Suppressor macrophage (primary cell): ENCODE measurements at places on chromosomes 7 and 10.

GRCh38 chr10:97648562-97649404, 8.3 kb downstream of the PI4K2A start:
- DNase-seq, result peak; percentile 85

- DNase-seq, result peak; percentile 70
Observed at GRCh38 chr7:80499350-80499953, 12.4 kb downstream of the GNAT3 start.

GRCh38 chr7:28626221-28626620, 213.9 kb downstream of the CREB5 start:
- DNase-seq, result no peak

- peak; percentile 72 for DNase-seq
Observed at GRCh38 chr7:13990319-13990983, 985 bp upstream of the ETV1 start.

GRCh38 chr7:460374-461116, 59.1 kb downstream of the PDGFA start:
- DNase-seq, result no peak

DNA sequence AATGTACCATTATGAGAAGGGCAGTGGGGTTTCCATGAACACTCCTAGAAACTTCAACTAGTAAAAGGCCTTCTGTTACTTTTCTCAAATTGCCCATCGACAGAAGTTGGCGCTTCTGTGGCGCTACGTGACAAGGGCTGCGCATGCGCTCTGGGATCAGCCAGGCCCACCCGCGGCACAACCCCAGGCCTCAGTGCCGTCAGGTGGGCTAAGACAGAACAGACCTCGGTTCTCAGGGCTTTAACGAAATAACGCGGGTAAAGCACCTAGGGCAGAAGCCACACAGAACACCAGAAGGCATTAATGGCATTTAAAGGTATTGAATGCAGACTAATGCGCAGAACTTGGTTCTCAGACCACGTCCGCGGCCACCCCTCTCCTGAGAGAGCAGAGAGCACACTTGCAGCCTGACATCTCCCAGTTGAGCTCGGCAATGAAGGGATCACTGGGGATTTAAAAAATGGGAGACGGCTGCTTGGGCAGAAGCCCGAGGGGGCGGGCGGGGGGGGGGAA, 67.6 kb upstream of the CTNNA3 start:
- DNase-seq, result peak; percentile 54

DNA sequence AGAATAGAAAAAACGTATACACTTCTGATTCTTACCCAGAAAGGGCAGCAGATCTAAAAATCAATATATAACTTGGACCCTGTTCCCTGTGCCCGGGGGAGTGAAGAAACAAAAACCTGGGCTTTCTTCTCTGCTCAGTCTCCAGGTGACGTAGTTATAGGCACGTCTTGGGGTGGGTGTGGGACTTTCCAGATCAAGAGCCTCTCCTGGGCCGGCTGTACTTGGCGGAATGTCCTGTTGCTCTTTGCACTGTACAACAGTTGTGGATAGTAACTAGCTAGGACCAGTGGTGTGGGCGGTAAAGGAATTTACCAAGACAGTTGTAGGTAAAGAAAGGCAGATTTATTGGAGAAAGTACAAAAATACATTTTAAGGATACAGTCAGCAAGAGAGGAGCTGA, 40.4 kb upstream of the STEAP4 start:
- DNase-seq, result no peak

GRCh38 chr7:24777806-24778205, 20.5 kb upstream of the GSDME start:
- no peak for DNase-seq

DNA sequence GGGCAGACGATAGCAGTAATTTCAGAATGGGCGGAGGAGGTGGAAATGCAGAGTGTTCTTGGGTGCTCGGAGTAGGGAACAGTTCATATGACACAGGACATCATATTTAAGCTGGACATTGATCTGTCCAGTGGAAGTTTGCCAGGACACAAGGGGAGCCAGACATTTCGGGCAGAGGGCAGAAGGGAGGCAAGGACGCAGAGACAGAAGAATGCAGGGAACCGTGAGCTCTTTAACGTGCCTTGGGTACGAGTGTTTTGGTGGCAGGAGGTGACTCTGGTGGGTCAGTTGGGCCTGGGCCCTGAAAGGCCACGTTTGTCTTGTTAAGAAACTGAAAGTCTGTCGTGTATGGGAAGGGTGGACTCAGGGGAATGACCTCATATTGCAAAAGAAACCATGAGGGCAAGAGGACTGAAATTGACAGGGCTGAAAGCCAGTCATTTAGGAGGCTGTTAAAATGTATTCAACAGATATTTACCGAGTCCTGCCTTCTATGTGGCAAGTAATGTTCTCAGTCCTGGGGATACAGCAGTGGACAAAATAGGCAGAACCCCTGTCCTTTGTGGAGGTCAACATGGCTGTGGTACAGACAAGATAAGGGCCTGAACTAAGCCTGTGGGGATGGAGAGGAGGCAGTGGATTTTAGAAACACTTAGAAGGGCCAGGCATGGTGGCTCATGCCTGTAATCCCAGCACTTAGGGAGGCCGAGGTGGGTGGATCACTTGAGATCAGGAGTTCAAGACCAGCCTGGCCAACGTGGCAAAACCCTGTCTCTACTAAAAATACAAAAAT, 2.2 kb downstream of the OPTN start:
- peak; percentile 15 for DNase-seq

GRCh38 chr7:84971360-84971759, 215.5 kb downstream of the SEMA3D start:
- DNase-seq, result no peak

DNA sequence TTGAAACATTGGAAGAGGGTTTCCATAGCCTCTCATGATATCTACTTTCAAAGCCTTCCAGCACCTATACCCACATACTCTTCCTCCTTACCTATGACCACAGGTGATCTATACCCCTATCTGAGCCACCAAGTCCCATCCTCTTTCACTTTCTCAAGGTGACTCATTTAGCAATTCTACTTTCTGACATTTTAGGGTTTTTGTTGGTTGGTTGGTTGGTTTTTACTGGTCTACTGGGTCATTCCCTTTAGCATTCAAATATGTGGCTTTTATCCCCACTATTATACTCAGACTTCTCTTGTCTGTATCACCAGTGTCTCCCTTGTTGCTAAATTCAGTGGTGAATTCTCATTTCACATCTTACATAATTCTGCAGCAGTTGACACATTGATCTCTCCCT, 130.4 kb upstream of the STEAP4 start:
- DNase-seq, result no peak

DNA sequence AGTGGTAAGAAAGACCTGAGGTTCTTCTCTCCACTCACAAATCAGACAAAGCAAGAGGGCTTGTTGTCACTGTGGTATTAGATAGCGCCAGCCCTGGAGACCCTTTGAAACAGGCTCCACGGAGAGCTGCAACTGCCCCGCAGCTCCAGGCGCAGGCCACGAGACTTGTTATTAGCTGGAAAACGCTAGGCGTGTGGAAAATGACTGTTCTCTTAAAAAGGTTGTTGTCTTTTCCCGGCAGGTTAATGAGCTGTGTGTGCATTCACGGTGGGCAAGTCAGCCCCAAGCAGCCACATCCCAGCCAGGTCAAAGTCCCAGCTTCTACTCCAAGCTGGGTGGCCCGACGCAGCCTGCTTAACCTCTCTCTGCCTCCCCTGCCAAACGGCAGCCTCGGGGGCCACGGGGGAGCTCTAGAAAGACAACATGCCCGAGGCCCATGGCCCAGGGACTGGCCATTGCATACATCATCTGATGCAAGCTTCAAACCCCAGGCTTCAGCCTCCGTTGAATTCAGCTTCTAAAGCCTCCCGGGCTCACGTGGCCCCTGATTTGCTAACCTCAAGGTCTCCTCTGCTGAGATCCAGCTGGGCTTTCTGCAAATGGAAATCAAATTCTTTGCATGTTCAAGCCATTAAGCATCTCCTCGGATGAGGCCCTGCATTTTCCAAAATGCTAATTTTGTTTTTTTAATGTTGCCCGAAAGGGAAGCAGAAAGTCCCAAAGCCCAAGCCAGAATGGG, 61.3 kb upstream of the DNAAF5 start:
- no peak for DNase-seq

GRCh38 chr7:75905785-75906604, 9.0 kb upstream of the POR start:
- DNase-seq, result peak; percentile 87
